ENCODE measurements at places on chromosomes 2 and 18.

DNA sequence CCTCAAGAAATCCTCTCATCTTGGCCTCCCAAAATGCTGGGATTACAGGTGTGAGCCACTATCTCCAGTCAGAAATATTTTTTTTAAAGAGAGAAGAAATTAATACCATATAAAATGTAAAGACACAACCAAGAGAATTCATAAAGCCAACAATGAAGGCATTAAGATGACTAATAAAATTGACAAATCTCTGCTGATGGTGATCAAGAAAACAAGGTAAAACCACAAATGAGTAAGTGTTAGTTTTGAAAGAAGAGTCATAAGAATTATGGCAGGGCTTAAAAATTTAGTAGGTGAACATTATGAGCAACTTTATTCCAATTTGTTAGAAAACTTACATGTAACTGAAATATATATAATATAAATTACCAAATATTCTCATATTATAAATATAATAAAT lies 752.8 kb upstream of the CELF4 start:
- no peaks in the 10 kb centered on the region for H3K4me1 ChIP-seq
- H3K36me3 ChIP-seq = no peaks in the 10 kb centered on the region
- no peaks in the 10 kb centered on the region for H3K27me3 ChIP-seq
- no peak overlapping the region for H3K4me3 ChIP-seq

- H3K27ac ChIP-seq = no peak overlapping the region
- no peak for DNase-seq
- peaks cover 17% of the 10 kb centered on the region for H3K27me3 ChIP-seq
- no peak overlapping the region for H3K4me3 ChIP-seq
- H3K4me1 ChIP-seq = peaks cover 2% of the 10 kb centered on the region
Observed at GRCh38 chr18:10440884-10441283, 13.6 kb upstream of the APCDD1 start.

DNA sequence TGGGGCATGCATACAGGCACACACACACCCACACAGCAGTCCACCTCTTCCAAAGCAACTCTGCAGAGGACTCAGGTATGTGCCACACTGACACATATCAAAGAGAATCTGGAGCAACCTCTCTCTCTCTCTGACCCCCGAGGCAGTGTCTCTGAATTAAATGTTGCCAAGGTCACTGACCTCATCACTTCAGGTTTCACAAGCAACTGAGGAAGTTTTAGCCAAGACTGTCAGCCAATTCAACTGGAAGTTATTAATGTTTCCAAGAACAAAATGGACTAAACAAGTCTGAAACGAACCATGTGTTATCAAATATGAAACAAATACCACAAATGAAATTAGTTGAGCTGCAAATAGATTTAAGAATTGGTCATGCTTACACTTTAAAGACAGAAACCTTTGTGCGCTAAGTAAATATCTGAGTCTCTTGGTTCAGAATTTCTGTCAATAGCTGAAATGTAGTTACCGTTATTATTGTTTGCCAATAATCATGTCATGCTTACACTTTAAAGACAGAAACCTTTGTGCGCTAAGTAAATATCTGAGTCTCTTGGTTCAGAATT lies 86.1 kb downstream of the SLC25A12 start:
- no peak overlapping the region for H3K27ac ChIP-seq
- H3K27me3 ChIP-seq = no peaks in the 10 kb centered on the region
- DNase-seq = no peak
- H3K4me3 ChIP-seq = no peak overlapping the region
- H3K36me3 ChIP-seq = peaks cover 39% of the 10 kb centered on the region

- H3K27ac ChIP-seq = no peak overlapping the region
- peaks cover 11% of the 10 kb centered on the region for H3K36me3 ChIP-seq
- H3K27me3 ChIP-seq = no peaks in the 10 kb centered on the region
Observed at GRCh38 chr2:180003559-180003958, 3.5 kb downstream of the CWC22 start.

GRCh38 chr18:80170395-80171053 lies 61.5 kb downstream of the ADNP2 start:
- H3K4me3 ChIP-seq = no peak overlapping the region
- no peak overlapping the region for H3K27ac ChIP-seq
- H3K27me3 ChIP-seq = peaks cover 22% of the 10 kb centered on the region
- H3K36me3 ChIP-seq = peaks cover 3% of the 10 kb centered on the region
- H3K4me1 ChIP-seq = peaks cover 3% of the 10 kb centered on the region

DNA sequence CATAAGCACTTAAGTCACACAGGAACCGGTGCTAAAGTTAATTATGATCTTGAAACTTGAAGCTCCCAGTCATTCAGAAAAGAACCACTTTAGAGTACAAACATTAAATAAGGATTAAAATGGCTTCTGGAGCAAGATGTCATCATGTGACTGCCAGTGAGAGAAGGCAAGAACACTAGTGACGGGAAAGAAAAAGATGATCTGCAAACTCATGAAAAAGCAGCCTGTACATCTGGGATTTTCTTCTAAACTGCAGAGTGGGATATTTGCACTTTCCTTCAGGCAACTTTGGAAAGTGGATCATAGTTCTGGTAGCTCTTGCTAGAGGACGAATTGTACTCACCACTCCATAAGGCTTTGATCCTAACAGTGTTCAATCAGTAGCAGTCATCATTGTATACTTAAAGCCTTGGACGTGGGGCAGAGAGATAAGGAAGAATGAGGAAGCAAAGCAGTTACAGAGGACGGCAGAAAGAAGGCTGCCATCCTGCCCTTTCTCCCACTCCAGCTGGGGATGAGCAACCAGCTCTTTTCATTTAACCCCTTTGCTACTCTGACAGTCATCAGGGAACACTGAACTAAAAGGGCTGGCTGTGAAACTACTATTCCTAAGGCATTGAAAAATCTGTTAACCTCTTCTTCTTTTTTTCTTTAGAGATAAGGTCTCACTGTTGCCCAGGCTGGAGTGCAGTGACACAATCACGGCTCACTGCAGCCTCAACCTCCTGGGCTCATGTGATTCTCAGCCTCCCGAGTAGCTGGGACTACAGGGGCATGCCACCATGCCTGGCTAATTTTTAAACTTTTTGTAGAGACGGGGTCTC lies 18.1 kb downstream of the ABHD3 start:
- peak overlapping the region; percentile 94 for H3K27ac ChIP-seq
- no peaks in the 10 kb centered on the region for H3K27me3 ChIP-seq
- DNase-seq = no peak
- H3K4me3 ChIP-seq = no peak overlapping the region

DNA sequence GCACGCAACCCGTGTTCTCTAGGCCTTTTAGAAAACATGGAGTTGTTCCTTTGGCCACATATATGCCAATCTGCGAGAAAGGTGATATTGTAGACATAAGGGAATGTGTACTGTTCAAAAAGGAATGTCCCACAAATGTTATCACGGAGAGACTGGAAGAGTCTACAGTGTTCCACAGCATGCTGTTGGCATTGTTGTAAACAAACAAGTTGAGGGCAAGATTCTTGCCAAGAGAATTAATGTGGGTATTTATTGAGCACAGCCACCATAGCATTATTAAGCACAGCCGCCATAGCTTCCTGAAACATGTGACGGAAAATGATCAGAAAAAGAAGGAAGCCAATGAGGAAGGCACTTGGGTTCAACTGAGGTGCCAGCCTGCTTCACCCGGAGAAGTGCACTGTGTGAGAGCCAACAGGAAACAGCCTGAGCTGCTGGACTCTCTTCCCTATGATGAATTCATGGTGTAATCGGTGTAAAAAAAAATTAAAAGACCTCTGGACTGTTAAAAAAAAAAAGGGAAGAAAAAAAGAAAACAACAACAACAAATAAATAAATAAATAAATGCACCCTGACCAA lies 29.0 kb upstream of the REL start:
- no peaks in the 10 kb centered on the region for H3K36me3 ChIP-seq
- peaks cover 25% of the 10 kb centered on the region for H3K4me1 ChIP-seq
- H3K4me3 ChIP-seq = no peak overlapping the region
- no peaks in the 10 kb centered on the region for H3K27me3 ChIP-seq

- no peaks in the 10 kb centered on the region for H3K27me3 ChIP-seq
- peaks cover 6% of the 10 kb centered on the region for H3K36me3 ChIP-seq
- DNase-seq = no peak
- H3K4me1 ChIP-seq = no peaks in the 10 kb centered on the region
- H3K27ac ChIP-seq = peak overlapping the region; percentile 37
Observed at GRCh38 chr2:28339516-28340175, 53.0 kb upstream of the FOSL2 start.

- H3K4me1 ChIP-seq = peaks cover 79% of the 10 kb centered on the region
- peaks cover 44% of the 10 kb centered on the region for H3K36me3 ChIP-seq
- H3K27me3 ChIP-seq = no peaks in the 10 kb centered on the region
- H3K4me3 ChIP-seq = peak overlapping the region; percentile 88
- DNase-seq = no peak
Observed at GRCh38 chr2:233082931-233083755, 23.0 kb downstream of the INPP5D start.

DNA sequence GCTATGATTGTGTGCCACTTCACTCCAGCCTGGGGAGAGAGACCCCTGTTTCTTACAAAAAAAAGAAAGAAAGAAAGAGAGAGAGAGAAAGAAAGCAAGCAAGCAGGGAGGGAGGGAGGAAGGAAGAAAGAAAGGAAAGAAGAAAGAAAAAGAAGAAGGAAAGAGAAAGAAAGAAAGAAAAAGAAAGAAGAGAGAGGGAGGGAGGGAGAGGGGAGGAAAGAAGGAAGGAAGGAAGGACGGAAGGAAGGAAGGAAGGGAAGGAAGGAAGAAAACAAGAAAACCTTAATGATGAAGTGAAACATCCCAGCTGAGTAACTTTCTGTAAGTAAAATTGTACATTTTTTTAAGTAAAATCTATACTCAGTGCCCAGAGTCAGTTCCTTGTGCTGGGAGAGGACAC lies 75.5 kb upstream of the GLS start:
- no peaks in the 10 kb centered on the region for H3K27me3 ChIP-seq
- H3K27ac ChIP-seq = no peak overlapping the region
- no peak overlapping the region for H3K4me3 ChIP-seq
- no peak for DNase-seq
